ENCODE measurements at places on chromosomes 5 and 9.

GRCh38 chr5:9351546-9351945 lies 194.3 kb downstream of the SEMA5A start:
- DNase-seq: no peak

DNA sequence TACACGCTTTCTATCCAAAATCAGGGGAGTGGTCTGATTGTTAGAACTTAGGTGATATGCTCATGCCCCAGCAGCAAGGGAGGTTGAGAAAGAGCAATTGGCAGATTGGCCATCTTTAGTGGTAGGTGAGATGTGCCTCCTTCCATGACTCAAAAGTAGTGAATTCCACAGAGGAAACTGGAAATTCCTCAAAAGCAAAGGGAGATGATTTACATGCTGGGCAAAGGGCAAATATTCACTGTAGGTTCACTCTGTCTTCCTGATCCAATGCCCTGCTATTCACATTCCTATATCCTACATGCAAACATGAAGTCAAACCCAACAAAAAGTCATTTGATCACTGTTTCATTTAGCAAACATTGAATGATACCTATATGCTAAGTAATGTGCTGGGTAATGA lies 130.1 kb upstream of the ZNF608 start:
- no peak for DNase-seq

- no peak for DNase-seq
Observed at GRCh38 chr5:33843579-33843978, 48.2 kb downstream of the ADAMTS12 start.

DNA sequence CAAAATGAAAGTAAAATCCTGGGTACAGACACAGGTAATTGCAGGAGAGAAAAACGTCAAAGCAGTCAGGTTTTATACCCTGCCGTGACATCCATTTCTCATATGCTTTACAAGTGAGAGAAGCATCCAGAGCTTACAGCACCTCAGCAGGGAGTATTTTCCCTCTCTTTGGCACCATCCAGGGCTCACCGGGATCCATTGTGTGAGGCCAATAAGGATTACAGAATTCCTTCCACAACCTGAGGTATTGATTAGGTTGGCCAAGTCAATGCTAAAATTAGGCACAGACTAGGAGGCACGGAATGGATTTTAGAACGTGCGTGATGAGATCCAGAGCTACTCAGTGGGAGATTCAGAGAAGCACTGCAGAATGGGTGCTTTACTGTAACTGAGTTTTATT lies 296.6 kb downstream of the FBXL7 start:
- DNase-seq: no peak

GRCh38 chr9:92517046-92517445 lies 18.7 kb downstream of the ECM2 start:
- no peak for DNase-seq

GRCh38 chr5:21802100-21802499 lies 1051.0 kb downstream of the CDH12 start:
- DNase-seq: no peak

DNA sequence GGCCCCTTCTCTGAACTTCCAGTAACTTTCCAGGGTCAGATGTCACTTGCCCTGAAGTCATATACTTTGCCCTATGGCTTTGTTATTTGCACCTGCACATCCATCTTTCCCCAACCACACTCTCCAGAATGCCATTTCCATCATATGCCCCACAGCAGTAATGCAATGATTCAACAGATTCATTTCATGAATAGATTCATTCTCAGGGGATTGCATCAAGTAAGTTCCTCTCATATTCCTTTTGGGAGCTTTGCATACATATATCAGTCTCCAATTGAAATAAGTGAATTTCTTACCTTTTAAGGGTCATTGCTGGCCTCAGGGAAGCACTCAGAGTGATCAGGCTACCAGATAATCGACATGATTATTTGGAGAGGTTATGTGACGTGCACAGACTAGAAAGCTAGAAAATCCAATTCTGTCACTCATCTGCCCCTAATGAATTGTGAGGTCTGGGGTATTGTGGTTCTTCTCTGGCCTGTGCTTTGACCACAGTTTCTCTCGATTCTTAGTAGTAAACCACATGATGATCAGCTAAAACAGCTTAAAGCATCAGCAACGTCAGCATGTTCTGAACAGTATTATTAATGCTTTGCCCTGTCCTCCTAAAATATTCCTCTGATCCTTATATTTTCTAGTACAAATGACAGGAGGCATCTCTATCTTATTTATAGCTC lies 179.9 kb downstream of the ATPSCKMT start:
- DNase-seq: no peak

- DNase-seq: no peak
Observed at GRCh38 chr5:66442951-66443445, 153.2 kb upstream of the MAST4 start.

GRCh38 chr5:178201927-178202235 lies 2.5 kb upstream of the HNRNPAB start:
- DNase-seq: no peak

GRCh38 chr5:62310426-62311143 lies 4.6 kb downstream of the KIF2A start:
- DNase-seq: no peak

DNA sequence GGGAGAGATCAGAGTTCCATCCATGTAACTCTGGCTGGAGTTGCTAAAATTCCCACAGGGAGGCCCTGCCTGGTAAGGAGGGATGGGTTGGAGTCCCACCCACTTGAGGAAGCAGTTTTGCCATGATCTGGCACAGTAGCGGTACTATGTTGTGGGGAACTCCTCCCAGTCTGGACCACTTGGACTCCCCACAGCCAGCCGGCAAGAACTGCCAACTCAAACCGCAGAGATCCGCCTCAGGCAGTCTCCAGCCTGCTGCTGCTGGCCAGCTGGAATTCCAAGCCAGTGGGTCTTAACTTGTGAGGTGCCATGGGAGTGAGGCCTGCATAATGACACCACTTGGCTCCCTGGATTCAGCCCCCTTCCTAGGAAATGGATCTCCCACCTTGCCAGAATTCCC lies 151.9 kb downstream of the NDUFS4 start:
- DNase-seq: no peak

DNA sequence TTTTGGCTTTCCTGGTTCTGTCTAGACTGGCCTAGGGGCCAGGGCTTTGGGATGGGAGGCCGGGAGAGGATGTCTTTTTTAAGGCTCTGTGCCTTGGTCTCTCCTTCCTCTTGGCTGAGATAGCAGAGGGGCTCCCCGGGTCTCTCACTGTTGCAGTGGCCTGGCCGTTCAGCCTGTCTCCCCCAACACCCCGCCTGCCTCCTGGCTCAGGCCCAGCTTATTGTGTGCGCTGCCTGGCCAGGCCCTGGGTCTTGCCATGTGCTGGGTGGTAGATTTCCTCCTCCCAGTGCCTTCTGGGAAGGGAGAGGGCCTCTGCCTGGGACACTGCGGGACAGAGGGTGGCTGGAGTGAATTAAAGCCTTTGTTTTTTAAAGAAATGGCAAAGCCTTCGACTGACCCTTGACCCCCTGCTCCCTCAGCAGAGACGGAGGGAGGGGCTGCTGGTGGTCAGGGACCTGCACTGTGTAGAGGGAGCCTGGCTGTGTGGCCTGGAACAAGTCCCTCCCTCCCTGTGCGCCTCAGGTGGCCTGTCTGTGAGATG lies 11.1 kb downstream of the FPGS start:
- no peak for DNase-seq

DNA sequence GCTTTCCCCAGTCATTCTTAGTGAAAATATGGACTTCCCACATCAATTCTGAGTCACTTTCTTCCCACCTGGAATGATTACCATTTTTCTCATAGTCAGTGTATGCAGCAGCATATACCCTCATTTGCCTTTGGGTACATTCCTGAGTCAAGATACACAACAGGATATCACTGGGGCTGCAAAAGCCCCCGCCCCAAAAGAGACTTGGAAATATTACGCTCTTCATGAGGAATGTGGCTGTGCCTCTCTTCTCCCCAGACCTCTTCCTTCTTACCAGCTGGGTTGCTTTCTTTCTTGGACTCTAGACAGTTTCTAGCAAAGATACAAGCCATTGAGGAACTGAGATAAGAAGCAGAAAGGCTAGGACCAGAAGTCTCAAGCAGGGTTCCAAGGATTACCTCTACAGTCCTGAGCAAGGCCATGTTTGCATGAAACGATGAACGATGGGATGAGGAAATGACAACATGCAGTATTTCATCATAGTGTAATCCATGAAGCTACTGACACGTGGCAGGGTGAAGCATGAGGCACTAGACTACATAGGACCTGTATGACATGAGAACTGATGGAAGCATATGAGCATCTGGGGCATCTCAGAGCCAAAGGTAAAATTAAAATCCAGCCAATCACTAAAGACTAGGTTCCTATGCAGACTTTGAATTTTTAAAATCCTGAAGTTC lies 218.1 kb downstream of the RAB3C start:
- no peak for DNase-seq

GRCh38 chr5:145689235-145689634 lies 145.9 kb downstream of the PRELID2 start:
- no peak for DNase-seq

DNA sequence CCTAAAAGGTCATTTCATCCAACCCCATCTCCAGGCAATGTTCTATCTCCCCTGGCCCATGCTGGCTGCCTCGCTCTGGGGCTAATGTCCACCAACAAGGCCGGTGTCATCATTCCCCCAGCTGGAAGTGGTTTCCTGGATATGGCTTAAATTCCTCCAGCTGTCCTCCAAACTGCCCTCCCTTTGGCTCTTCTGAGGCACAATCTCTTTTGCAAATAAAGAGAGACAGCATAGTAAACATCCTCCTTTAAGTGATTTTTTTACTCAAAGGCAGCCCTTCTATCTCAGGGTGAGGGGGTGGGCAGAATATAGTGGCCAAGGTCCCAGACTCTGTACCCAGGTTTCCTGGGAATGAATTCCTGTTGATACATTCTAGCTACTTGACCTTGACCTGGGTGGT lies 117.4 kb upstream of the PANK3 start:
- no peak for DNase-seq

- DNase-seq: no peak
Observed at GRCh38 chr9:104783588-104783987, 19.7 kb downstream of the NIPSNAP3B start.

- no peak for DNase-seq
Observed at GRCh38 chr5:136075466-136075891, 46.7 kb downstream of the TGFBI start.

Data from activated T-cell treated with anti-CD3 and anti-CD28 coated beads for 4 hours (primary cell).